ENCODE measurements at places on chromosomes 1 and 21.

DNA sequence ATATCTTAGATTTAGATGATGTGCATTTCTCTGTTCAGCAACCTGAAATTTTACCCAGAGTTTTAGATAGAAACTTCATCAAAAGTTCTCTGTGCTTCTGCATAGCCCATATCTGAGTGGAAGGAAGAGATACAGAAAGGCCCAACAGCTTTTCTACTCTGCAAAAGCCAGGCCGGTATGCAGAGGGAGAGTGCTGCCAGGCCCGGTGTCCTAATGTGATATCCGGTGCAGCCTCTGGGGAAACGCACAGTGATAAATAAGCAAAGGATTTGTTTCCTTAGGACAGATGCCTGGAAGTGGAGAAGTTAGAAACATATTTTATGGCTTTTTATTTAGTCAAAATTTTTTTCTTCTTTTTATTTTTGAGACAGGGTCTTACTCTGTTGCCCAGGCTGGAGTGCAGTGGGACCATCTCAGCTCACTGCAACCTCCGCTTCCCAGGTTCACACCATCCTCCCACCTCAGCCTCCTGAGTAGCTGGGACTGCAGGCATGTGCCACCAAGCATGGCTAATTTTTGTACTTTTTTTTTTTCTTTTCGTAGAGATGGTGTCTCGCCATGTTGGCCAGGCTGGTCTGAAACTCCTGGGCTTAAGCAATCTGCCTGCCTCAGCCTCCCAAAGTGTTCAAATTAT, 145.8 kb downstream of the PATJ start:
- no peak for DNase-seq

DNA sequence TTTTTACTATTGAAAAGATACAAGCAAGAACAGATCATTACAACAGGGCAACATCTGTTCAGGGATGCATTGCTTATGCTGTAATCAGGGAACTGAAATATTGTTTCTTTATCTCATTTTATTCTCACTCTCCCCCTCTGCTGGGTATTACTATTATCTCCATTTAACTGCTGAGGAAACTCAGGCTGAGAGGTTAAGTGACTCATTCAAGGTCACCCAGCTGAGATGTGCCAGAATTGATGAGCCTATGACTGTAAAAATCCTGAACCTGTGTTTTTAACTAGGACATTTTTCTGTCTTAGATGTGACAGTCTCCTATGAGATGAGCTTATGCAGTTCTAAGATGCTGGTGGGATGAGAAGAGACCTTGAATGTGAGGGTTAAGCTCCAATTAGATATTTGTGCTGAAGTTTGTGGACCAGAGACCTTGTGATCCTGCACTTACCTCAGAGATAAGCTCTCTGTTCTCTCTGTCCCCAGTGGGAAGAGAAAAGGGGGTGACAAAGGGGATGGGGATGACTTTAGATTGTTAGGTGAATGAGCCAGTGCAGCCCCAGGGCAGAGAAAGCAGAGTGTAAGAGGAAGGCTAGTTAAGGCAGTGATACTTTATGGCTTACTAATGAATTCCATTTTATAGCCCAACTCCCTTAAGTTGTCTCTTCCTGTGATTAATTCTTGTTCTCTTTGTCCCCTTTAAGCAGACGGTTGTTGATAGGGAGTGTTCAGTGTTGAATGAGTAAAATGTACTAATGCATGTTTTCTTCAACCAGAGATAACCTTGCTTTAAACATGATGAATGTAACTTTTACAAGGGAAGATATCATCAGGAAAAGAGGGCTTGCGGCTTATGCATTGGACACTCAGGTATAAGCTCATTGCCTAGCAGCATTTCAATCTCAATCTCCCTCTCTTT, 111.4 kb downstream of the HLX start:
- DNase-seq, result no peak

GRCh38 chr1:244599937-244600350, 53.0 kb upstream of the DESI2 start:
- DNase-seq, result no peak

DNA sequence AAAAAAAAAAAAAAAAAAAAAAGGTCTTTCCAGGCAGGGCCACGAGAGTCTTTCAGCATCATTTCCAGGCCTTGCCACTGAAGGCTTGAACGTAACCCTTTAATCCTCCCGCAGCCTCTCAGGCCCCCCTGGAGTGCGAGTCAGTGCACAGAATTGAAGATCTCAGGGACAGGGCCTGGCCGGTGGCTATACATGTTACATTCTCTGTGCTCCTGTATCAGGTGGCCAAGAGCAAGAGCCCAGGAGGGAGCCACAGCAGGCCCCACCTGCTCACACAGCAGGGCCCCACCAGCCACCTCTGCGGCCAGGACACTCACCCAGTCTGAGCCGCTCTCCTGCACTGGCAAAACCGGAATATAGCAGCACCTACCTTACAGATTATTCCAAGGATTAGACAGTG, 34.1 kb upstream of the SLC25A33 start:
- DNase-seq, result no peak

DNA sequence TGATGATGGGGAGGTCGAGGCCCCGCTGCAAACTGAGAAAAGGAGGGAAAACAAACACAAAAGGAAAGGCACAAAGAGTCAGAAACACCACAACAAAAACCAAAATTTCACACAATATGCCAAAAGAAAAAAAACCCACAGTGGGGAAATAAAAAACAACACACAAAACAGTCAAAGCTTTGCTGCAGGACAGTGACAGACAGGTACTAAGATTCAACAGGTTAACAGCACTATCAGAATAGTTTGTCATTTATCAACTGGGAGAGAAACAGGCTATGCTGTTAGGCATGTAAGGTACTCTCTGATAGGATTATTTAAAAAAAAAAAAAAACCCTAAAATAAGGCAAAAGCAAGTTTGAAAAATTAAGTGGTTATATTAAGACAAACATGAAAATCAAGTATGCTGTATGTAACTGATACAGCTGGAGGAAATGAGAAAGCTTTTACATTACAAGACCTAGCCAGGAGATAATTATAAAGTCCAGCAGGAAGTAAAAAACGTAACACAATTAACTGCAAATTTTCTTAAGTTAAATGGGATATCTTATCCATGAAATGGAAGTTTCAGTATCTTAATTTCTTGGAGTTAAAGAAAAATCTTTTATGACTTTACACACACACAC, 179.0 kb downstream of the EIF4G3 start:
- no peak for DNase-seq

DNA sequence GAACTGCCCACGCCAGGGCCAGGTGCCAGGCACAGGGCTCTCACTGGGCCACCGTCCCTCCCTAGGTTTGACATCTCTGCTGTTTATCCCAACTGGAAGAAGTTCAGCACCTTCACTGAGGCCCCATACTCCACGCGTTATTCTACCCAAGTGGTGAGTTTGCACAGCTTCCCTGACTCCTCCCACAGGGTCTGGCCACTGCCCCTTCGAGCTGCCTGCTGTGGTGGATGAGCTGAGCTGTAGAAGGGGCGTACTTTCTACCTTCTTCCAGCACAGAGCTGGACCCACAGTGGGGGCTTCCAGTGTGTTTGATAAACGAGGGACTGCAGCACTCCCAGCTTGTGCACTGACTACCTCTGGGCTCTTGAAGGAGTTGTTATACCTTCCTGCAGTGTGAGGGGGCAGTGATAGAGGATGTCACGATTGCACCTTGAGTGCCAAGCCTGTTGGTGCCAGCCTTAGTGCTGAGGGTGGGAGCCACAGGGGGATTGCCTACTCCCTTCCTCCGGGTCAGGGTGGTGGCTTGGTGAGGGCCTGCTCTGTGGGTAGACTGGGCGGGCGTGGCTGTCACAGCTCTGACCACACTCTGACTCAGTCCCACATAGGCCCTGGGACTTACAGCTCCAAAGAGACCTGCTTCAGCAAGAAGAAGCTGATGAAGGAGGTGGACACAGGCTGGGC, 5.9 kb upstream of the TTC22 start:
- no peak for DNase-seq

- no peak for DNase-seq
These were observed 80.1 kb downstream of the FOXD2 start for GRCh38 chr1:47517946-47518345.

DNA sequence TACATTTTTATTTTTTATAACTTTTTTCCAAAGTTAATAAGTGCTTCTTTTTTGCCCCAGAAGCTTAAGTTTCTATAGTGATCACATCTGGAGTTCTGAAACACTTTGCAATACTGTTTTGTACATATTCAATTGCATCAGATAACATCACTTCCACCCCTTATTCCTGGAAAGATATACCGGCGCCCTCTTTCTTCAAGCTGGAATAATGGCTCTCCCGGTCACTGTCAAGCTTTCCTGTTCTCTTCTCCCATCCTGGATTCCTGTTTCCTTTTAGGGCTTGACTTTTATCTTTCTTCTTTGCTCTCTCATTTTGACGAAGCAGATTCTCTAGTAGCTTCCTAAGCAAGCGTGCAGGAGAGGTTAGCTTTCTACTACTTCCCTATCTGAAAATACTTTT, 1866.8 kb downstream of the MRPL39 start:
- no peak for DNase-seq

DNA sequence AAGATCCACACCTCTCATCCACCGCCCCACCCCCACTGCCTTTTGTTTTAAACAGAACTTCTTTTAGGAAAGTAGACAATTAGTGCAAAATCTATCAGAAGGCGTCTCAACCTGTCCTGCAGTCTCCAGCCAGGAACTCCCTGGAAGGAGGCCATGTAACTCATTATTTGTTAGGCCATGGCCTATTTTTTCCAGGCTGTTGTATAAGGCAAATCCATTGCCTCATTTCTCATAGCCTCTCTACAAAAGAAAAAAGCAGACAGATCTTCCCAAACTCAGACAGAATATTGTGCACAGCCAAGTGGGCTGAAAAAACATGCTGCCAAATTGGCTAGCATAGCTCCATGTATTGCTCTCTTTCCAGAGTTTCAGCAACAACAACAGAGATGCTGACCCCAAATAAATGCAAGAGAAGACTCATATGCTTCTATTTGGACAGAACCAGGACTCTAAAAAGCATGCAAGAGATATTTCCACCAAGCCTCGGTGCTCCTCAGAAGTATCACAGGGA, 770.7 kb upstream of the CXADR start:
- no peak for DNase-seq
